ENCODE measurements at places on chromosomes 5 and 9.

DNA sequence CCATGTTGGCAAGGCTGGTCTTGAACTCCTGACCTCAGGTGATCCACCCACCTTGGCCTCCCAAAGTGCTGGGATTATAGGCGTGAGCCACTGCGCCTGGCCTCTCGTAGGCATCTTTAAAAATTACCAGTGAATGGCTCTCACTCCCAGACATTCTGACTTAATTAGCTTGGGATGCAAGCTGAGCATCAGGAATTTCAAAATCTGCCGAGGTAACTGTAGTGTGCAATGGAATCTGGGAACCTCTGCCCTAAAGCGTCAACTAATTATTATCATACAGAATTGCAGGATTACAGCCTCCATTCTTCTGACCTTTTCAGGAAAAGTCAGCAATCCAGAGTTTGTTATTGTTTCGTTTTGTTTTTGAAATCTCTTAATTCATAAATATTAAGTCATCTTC, 213.4 kb upstream of the DMAC1 start:
- no peak for DNase-seq

GRCh38 chr9:112753725-112754124, 3.2 kb downstream of the SNX30 start:
- DNase-seq: no peak

- DNase-seq: no peak
These were observed 43.8 kb upstream of the FST start for GRCh38 chr5:53436480-53437191.

- no peak for DNase-seq
These were observed 277.4 kb upstream of the MSX2 start for GRCh38 chr5:174446988-174447387.

- DNase-seq: no peak
These were observed 820.0 kb downstream of the PRELID2 start for GRCh38 chr5:145015146-145015545.

- DNase-seq: no peak
These were observed 19.0 kb upstream of the ACTBL2 start for GRCh38 chr5:57501414-57502201.

DNA sequence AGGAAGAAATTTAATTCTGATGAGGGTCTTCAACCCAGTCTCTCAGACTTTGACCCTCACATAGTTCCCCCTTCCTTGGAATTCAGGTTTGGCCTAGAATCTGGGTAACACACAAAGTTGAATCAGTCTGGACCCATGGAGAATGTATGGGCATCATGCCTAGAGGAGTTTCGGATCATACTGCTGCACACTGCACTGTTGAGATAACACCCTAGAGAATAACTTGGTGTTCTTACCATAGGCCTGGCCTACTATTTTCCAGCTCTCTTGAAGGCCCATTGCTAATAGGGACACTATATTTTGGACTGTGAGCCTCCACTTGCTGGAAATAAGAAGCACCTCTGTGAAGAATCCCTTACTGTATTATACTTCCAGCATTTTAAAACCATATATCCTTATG, 413.5 kb downstream of the PLK2 start:
- DNase-seq: no peak

DNA sequence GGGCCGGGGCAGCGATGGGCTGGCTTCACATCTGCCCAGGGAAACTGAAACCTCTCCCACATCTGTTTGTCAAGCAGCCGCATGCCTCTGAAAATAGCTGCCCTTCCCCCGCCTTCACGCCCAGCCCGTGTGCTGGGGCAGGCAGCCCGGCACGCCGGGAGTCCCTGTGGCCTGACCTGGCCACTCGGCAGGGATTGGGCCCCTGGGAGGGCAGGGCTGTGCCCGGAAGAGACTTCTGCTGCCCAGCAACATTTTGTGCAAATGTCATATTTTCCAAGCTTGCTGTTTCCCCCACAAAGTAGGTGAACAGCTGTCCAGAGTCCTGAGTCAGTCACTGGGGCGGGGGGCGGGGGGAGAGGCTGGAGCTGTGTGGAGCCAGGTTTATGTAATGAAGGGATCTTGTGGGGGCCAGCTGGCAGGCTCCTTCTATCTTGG, 8.2 kb downstream of the COL27A1 start:
- DNase-seq: no peak

DNA sequence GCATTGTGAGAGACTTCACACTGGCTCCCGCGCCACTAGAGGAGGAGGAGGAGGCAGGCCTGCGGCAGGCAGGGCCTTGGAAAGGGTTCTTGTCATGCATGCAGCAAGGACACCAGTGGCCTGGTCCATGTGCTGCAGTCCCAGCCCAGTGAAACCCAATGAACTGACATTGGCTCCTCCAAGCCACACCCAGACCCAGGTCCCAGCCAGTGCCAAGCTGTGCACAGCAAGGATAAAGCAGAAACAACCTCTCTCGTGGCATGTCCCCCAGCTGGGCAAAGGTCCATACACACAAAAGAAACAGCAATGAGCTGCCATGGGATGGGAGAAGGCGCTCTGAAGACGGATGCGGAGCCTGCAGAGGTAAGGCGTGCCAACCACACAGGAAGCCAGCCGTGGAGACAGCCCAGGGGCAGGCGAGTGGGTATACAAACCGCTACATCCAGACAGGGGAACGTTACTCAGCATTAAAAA, 89.2 kb downstream of the SEMA4D start:
- DNase-seq: no peak

DNA sequence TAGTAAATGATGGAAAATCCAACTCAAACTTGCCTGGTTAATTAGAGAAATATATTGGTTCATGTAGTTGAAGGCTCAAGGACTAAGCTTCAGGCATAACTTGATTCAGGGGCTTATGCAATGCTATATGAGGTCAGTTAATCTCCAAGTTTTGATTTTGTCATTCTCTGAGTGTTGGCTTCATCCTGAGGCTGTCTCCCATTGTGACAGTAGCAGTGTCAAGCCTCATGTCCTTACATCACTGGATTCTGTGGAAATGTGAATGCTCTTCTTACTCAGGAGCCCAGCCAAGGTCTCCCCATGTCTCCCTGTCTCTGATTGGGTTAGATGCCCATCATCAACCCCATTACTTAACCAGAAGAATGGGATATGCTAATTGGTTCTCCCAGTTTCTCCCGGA, 44.4 kb upstream of the SNX2 start:
- no peak for DNase-seq

DNA sequence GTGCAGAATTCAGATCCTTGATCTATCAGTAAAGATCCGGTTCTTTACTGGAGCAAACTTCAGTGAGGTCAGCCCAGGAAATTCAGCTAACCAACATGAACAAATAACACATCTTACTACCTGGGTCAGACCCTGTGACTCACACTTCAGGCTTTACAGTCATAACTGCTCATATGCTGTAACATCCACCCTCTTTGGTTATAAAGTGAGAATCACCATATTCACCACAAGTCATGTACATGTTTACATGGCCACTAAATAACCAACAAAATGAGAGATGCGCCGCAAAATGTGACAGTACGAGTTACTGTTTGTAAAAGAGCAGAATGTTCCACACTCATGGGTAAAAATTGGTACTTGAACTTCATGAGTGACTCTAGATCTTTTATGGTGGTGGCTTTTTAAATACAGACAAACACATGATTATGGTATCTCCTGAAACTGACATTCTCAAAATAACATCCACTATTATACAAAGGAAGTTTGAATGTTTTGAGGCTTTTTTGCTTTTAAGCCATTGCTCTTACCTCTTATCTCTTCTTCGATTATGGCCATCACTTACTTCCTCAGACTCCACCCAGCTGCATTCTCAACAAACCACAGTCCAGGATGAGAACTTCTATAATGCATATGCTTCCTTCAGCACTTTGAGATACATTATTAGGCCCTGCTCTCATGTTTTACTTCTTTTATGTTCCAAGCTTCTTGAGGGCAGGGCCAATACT, 516.6 kb downstream of the RAB3C start:
- DNase-seq: peak; percentile 20

GRCh38 chr5:106415541-106415940, 1255.2 kb downstream of the EFNA5 start:
- no peak for DNase-seq

DNA sequence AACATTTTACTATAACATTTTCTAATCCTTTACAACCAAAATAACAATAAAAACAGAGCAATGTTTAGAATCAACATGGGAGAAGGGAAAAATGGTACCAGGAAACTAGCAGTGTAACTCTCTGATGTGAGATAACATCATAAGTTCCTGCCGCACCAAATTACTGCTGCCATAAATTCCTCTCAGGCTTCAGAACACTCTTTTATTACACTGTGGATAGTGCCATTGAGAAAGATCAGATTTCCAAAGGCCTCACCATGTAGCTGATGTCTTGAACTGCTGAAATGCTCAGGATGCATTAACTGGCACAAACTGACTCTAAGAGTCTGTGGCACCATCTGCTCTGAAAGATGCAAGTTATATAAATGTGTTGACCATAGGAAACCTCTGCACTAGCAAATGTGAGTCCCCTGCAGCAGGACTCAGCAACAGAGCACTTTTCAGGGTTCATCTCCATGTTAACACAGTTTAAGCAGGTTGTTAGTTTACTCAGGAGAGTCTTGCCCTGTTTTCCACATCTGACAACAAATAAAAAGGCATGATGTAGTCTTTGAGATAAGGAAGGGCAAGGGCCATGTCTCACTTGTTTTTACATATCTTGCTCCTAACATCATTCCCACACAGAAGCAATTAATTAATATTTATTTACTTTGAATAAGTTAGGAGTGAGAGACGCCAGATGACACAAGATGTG, 218.1 kb downstream of the CETN3 start:
- no peak for DNase-seq

DNA sequence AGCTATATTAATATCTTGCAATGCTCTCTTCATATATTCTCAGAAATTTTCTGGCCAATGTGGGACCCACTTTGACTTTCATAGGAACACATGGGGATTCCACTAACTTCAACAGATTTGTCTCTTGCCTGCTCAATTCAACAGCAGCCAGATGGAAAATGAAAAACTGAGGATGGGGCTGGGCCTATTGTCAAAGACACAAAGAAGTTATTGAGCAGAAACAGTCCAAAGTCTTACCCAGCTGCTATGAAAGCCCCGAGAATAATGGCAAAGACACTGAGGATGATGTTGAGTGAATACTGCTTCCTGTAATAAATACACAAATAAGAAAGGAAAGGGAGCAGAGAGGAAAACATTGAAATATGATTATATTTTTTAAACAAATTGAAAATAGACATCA, 32.6 kb downstream of the SLC35D2 start:
- no peak for DNase-seq

DNA sequence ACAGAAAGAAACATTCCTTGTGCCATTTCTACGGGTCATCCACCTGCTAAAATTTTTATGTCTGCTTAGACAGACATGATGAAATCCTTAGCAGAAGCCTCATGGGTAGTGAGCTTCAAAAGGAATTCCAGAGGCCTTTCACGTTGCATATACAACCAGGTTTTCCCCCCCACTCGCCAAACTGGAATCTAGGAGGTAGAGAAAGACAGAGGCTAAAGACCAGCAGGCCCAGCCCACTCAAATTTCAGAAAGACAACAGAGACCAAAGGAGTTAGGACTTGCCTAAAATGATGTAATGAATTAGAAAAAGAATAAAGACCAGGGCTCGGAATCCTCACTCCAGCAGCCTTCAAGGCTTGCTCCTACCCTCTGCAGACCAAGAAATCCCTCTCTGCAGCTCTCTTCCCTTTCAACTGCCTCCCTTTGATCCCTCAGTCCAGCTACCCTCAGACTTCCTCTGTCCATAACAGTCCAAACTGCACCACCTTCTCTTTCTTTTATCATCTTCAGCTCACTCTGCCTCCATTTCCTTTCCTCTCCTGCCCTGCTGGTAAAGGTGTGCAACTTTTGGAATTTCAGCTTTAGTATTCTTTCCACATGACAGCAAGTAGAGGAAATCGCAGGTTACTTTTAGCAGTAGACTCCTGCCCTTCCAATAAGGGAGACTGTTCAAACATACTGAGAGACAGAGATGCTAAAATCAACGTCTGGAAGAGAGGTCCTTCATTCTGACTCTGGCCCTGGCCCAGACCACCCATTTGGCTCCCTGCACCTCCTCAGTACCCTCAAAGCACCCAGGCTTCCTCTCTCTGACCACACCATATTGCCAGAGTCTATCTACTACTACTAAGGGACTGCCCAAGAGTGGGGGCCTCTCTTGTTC, 8.9 kb downstream of the B4GALT1 start:
- DNase-seq: no peak

- DNase-seq: no peak
These were observed 130.3 kb upstream of the TARS1 start for GRCh38 chr5:33310451-33310850.

DNA sequence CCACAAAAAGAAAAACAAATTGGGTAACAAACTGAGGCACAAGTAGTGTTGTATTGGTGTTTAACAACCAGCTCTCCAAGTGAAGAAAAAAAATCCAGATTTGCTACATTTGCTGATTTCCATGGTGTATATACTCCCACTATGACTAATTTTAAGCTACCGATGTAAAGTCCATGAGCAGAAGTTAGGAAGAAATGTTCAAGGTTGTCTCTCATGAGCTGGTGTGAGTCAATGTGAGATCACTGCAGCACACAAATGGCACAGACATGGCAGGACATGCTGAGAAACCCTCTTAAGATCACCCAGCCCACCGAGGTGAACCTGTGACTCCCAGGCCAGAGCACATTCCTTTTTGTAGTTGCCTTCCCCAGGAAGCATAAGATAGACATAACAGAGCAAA, 36.2 kb downstream of the SLC44A1 start:
- no peak for DNase-seq

DNA sequence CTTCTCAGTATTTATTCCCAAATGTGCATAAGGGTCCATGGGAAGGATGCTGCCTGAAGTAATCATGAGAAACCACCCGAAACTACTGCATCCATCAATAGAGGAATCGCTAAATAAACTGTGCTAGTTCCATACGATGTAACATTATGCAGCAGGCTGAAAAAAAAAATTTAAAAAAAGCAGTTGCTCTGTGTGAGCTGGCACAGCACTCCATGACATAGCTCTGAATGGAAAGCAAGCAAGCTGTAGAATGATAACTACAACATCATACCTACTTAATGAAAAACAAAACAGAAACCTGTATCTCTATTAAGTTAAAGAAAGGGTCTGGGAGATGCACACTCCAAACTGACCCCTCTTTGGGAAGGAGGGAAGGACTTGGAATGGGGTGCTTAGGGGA, 49.3 kb downstream of the SHB start:
- DNase-seq: no peak

GRCh38 chr5:177565046-177565445, 10.7 kb upstream of the FAM193B start:
- no peak for DNase-seq

DNA sequence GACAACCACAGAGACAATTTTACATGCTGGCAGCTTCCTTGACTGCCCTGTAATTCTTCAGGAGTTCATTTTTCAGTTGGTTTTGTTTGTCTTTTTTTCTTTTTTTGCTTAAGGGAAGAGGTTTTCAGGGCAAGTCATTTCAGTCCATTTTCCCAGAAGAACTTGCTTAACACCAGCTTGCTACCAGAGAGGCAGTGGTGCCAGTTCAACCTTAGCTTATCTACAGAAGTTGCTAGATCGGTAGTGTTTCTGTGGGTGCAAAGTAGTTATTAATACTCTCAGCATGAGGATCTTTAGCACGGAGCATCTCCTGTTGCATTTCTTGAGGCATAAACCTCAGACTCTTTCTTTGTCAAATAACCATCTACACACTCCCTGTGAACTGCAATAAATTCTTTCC, 1.1 kb downstream of the SPEF2 start:
- no peak for DNase-seq

- no peak for DNase-seq
These were observed 2.0 kb downstream of the NR2F1-AS1 start for GRCh38 chr5:93578813-93579691.

GRCh38 chr5:132426525-132427138, 57.1 kb downstream of the SLC22A5 start:
- peak; percentile 45 for DNase-seq

Measured in activated CD8-positive, alpha-beta memory T cell treated with anti-CD3 and anti-CD28 coated beads for 4 hours (primary cell).